ENCODE measurements at places on chromosomes 16 and 17.

DNA sequence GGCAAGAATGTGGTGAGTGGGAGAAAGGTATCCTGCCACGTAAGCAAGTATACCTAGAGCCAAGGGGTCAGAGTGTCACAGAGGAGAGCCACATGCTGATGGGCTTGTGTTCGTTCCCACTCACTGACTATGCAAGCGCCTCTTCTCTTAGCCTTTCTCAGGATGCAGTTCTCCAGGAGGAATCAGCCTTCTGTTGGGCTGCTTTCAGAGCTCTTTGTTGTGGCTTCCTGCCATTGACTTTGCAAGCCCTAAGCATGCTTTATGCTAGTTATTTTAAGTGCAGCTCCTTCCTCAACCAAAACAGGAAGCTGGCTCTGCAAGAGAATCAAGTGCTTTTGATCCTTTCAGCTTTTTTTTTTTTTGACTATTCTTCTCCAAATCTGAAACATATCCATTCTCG, 66.6 kb downstream of the SIAH1 start:
- no peak for DNase-seq

- DNase-seq = no peak
Measured at GRCh38 chr17:78672871-78673371, 95.7 kb upstream of the DNAH17 start.

DNA sequence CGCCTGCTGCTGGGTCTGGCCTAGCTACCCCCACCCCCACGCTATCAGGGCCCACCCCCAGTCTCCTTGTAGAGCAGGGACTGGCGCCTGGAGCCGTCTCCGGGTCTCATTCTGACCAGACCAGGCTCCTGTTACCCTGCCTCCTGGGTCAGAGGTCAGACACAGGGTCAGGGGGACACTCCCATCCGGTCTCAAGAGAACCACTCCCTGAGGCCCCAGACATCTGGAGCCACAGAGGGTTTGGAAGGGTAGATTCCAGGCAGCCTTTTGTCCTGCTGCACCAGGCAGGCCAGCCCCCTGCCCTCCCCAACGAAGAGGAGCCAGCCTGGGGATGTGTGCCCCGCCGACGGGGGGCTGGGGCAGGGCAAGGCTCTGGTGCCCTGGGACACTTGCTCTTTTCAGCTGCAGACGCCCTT, 944 bp upstream of the WFIKKN1 start:
- no peak for DNase-seq

GRCh38 chr17:55340686-55341085, 75.9 kb downstream of the HLF start:
- DNase-seq = no peak

DNA sequence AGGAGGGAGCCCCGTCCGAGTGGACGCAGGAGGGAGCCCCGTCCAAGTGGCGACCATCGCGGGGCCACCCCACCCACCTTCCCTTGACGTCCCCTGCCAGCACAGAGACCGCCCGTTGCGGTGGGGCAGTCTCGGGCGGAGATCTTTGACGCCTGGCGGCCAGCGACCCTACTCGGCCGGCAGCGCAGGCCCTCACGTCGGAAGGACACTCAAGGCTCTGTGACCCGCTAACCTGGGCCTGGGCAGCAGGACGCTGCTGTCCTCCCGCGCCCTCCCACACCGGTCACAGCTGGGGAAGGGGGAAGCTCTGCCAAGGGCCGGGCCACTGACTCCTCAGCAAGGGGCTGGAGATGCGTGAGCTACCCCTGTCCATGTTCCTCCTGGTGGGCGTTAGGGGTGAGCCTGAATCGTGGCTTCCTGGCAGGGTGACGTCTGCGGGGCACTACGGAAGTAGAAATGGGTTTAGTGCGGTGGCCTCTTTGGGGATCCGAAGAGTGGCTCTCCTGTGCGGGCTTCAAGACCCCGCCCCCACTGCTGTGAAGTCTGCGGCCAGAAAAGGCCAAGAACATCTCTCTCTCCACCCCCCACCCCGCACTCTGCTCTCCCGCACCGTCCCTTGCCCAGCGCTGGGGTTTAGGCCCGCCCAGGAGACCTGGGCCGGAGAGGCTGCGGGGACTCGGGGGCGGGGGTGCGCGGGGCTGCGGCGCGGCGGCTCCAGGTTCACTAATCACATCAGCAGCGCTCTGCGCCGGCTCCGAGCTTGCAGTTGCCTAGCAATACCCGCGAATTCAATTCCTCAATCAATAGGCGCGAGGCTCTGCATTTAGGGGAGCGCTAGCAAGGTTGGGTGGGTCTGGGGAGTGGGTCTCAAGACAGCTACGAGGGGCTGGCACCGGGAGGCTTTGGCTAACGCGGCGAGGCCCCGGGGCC, 5.8 kb downstream of the CBX8 start:
- DNase-seq = no peak

GRCh38 chr17:32926183-32926582, 1.8 kb upstream of the TMEM98 start:
- DNase-seq = no peak

GRCh38 chr17:55290492-55291113, 25.8 kb downstream of the HLF start:
- DNase-seq = no peak

DNA sequence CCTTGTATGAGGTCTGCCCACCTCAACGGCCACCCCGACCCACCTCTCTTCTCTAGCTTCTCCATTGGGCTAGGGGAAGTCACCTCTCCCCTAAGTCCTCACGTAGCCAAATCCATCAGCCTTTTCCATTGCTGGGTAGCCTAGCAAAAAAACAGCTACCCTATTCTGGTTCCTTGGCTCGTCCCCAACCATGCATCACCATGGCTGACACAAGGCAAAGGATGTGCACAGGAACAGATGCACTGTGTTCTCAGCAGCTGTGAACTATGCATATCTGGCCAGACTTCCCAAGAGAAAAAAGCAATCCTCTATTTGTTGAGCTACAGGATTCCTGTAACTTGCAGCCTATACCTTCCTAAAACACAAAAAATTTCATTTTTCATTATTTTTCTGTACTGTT, 22.0 kb upstream of the FLCN start:
- peak; percentile 84 for DNase-seq

DNA sequence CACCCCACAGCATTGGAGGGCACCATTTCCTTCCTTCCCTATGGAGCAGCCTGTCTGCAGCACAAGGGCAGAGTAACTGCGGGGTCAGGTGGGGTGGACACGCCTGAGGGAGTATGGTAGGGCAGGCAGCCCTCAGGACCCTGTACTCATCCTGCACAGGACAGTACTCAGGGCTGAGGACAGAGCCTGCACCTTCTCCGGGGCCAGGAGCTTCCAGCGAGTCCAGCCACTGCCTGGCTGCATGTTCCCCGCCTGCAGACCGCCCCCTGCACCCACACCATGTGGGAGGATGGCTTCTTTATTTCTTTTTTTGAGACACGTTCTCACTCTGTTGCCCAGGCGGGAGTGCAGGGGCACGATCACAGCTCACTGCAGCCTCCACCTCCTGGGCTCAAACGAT, 47.6 kb upstream of the CDC42EP4 start:
- DNase-seq = no peak

DNA sequence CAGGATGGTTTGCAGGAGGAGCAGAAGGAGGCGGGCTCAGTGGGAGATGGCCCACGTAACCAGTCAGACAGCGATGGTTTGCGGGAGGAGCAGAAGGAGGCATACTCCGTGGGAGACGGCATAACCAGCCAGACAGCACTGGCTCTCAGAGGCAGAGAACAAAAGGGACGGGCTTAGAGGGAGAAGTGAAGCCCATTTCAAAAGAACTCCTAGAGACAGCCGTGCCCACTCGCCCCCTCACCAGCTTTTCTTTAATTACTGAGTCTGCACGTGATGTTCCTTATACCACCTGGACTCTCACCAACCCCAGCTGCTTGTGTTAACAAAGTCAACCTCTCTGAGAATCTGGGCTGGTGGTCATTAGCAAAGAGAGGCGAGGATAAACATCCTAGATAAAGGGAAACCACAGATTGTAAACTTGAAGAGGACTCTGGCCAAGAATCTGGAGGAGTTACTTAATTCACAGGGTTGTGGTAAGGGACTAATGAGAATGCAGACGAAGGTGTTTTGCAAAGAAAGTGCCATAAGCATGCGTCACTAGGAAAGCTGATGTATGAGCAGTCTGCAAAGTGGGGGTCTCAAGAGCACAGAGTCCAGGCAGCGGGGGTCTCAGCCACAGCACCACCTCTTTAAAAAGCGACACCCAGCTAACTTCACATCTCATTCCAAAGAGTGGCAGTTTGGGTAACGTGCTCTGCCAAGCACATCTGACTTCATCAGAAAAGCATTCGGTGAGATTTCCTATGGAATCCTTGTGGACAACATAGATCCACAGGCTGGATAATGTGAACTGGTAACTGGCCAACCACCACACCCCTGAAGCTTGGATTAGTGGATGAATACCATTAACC, 51.7 kb downstream of the NXN start:
- no peak for DNase-seq

GRCh38 chr17:40457964-40458791, 14.9 kb downstream of the IGFBP4 start:
- peak; percentile 44 for DNase-seq

- DNase-seq = no peak
Measured at GRCh38 chr17:11853321-11854151, 143.7 kb downstream of the ZNF18 start.

DNA sequence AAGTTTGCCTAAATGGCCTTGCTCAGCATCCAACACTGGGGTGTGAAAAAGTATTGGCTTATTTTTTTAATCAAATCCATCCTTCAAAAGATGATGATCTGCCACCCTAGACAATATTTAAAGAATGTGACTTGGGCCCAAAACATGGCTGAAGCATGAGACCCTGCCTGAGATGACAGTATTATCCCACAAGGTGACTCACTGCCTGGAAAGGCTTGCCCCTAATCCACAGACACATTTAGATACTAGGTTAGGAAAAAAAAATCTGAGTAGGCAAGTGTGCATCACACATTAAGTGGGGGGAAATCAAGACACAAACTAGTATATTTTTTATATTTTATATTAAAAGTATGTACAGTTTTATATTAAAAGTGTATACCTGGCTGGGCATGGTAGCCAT, 38.4 kb downstream of the TOM1L2 start:
- DNase-seq = no peak

DNA sequence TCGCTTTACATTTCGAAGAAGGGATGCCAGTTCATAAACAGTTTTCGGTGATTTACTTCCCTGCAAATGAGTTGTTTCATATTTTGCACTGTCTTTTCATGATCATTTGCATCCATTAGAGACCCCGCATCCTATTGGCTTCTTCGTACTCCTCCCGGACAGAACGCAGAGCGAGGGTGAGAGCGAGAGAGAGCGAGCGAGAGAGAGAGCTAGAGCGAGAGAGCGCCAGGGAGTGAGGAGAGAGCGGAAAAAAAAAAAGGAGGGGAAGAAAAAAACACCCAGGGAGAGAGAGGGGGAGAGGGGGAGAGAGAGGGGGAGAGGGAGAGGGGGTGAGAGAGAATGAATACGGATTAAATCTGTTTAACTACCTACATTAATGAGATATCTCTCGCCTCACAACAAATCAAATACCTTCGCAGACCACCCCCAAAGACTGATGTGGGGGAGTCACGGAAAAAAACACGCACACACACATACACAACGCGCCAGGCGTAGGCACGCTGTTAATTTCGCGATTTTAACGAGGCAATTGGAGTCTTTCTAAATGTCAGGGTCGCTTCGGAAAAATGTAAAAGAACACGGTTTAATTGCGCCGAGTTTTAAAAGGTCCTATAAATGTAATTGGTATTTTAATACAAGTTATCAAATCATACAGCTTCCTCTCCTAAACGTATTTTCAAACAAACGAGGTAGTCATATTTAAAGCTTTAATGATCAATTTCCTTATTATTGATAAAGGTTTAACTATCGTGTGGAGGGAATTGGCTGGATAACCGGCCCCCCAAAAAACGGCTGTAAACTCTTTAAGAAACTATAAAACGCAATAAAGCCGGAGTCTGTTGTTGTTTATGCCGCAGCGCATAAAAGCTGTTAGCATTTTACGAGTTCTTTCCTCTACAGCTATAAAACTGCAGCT, at the start of gene HOXB8:
TSS of gene HOXB8 (minus strand) at position 246 of the 916 bp plus-strand sequence. CDS start 588 bp downstream, outside the sequence.
- DNase-seq = no peak

DNA sequence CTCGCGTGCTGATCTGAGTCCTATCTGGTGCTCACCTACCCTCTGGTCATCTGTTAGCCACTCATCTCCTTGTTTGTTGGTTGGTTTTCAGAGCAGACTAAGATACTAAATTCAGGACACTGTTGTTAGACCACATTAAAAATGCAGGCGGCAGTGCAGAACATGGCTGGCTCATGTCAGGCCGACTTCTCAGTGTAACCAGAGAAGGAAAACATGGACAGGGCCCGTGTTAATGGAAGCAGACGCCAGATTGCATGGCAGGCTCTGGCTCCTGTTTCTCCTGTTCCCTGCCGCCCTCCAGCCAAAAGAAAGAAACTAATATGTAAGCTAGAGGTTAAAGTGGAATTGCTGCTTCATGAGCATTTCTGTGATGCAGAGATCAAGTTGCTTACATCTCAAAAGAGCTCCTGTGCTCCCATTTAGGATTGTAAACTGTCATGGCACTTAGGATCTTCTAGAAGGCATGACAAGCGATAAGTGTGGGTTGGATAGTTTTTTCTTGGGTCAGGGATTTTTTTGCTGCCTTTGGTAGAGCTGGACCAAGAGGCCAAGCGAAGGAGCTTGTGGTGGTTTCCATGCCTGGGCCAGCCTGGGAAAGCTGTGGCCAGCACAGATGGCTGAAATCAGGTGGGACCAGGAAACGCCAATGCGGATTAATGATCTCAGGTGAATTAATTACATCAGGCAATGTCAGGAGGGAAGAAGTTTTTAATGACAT, 56.1 kb downstream of the YPEL2 start:
- DNase-seq = peak; percentile 85

- no peak for DNase-seq
Measured at GRCh38 chr17:50517011-50517410, 8.8 kb downstream of the MYCBPAP start.

DNA sequence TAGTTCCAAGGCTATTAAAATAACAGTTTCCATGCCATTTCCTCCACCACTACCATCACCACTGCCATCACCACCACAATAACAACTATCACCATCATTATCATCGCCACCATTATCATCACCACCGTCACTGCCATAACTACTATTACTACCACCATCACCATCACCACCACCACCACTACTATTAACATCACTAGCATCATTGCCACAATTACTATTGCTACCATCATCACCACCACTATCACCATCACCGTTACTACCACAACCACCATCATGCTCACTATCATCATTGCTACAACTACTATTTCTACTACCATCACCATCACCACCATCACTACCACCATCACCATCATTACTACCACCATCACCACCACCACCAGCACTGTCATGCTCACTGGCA, 185.9 kb upstream of the MAF start:
- DNase-seq = no peak

GRCh38 chr17:15744074-15744676, 12.1 kb downstream of the TBC1D26 start:
- DNase-seq = no peak
